ENCODE measurements at places on chromosomes 12 and 14. TPM values are rescaled to one million over a fixed set of nuclear protein-coding genes. Genes with fewer than 3 reads are reported as not detected.

ETFBKMT gene
- 1.4 TPM for total RNA-seq

P2RX7 gene
- total RNA-seq = 6.6 TPM

RACGAP1 gene
- total RNA-seq = 99.7 TPM

NGB gene
- not detected for total RNA-seq

BCL2L14 gene
- total RNA-seq = 7.3 TPM

NAV3 gene
- total RNA-seq = not detected
